Dermis microvascular lymphatic vessel endothelial cell (primary cell): ENCODE measurements at places on chromosomes 6 and 20. TPM values are rescaled to one million over a fixed set of nuclear protein-coding genes. Genes with fewer than 3 reads are reported as not detected.

MMP24 gene
- total RNA-seq, result under 0.01 and 0.13 TPM in 2 replicates

NUS1 gene
- 11.6 and 15.8 TPM in 2 replicates for total RNA-seq

HLA-DRA gene
- under 0.01 TPM in 1 of 2 replicates, not detected in the other for total RNA-seq

SYCP2 gene
- 0.64 and 1.1 TPM in 2 replicates for total RNA-seq

CALHM4 gene
- total RNA-seq, result 0.13 TPM in 1 of 2 replicates, not detected in the other

GRCh38 chr6:109000289-109000688 lies 94.4 kb downstream of the SESN1 start:
- no peak for DNase-seq

- DNase-seq, result no peak
Measured at GRCh38 chr6:88650029-88650619, 313.3 kb downstream of the RNGTT start.

GRCh38 chr6:112620812-112621569 lies 273.9 kb downstream of the RFPL4B start:
- peak; percentile 15 for DNase-seq

- no peak for DNase-seq
Measured at GRCh38 chr6:35036828-35037663, 104.1 kb downstream of the TCP11 start.

DNA sequence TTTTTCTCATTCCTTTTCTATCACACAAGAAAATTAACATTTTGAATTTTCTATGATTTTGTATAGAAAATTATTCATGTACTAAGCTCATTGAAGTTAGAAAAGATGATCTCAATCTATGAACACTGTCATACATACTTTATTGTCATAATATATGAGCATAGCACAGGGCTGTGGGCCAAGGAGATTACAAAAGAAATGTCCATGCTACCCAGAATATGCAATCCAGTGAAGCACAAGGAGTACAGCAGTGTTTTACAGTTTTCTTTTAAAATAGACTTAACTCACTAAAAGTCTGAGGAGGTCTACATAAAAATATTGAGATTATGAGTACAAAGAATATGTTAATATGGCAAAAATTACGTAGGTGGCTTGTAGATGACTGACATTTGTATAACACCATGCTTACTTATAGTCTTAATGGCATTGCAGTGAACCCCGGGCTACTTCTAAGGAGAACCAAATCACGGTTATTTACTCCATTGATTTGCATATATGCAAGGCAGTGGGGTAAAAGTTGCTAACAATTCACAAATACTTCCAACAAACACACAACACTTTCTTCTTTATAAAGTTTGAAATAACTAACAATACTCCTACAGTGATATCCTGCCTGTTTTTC lies 257.1 kb downstream of the BCKDHB start:
- no peak for DNase-seq

DNA sequence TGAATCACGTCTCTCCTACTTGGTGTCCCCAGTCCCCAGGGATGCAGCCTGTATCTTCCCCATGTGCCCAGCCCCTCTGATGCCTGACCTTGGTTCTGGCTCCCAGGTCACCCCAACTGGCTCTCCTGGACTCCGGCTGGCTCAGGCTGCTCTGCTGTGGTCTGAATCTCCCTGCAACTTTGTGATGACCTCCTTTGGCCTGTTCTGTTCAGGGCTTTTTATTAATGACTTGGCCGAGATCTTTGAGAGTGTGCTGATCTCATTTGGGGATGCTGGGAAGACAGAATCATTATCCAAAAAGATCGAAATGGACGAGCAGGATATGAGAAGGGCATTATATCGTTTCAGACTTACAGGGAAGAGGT lies 67.4 kb downstream of the IGF2R start:
- no peak for DNase-seq

DNA sequence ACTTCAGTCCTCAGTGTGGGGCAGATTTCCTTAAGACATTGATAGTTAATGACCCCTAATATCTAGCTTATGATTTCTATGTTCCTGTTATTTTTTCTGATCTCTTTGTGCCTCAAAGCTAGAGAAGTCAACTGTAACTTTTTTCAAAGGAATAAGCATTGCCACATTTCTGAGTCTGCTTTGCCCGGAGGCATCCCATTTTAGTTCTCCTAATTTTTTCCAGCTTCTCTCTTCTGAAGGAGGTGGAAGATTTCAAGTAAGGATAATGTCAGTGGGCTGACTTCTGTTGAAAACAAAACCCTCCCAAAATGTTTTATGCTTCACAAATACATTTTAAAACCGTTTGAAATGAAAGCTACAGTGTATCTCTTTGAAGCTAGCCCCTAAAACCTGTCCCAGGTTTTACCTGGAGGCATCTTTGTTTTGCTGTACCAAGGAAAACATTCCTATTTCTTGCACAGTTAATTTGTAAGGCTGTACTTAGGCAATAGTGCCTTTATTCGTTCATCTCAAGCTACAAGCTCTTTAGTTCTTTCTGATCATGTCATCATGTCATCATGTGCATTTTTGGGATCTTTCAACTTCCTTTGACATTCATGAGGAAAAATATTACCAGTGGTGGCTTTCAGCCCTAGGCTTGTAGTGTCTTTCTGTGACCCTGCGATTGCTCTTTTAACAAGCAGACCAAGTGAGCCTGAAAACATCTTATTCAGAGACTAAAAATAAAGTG lies 45.7 kb downstream of the TSPYL4 start:
- DNase-seq, result no peak

- DNase-seq, result no peak
Measured at GRCh38 chr20:22758815-22759214, 174.4 kb upstream of the FOXA2 start.

DNA sequence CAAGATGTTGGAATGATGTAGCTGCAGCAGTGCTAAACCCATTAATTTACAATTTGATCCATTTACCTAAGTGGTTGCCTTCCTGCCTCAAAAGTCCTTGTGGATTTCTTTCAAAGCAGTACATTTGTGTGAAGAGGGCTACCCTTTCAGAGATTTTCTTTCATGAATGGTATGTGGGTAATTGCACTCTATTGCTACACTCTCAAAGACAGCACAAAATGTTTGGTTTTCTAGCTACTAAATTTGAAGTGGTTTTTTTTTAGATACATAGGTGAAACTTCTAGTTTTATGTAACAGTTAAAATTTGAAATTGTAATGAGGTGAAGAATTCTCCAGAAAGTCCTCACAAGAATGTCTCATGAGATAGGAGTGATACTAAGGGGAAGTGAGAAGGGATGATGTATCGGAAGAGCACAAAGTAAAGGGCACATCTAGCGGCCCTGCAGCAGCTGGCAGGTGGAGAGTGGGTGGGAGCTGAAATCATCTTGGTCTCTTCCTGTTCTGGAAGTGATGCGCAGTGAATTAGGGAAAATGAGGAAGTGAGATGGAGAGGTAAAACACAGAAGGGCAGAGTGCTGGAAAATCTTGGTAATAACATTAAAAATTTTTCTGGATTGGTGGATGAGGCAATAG lies 236.8 kb upstream of the MAN1A1 start:
- DNase-seq, result no peak

- no peak for DNase-seq
Measured at GRCh38 chr20:44247586-44248409, 690 bp downstream of the GDAP1L1 start.

DNA sequence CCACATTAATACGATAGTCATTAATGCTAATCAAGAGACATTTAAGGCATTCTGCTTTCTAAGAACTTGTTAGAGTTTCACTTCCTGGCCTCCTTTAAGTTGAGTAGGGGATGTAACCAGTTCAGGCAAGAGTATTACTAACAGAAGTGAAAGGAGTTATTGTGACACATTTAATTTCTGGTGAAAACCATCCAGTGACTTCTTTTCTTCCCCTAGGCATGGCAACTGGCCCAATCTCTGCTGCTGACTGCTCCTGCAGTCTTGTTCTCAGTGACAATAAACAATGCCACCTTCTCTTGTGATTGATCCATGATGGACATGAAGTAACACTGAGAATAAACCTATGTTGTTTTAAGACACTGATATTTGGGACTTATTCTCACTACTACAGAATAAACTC lies 130.9 kb upstream of the DEFB112 start:
- no peak for DNase-seq

GRCh38 chr20:20695250-20695816 lies 17.1 kb downstream of the RALGAPA2 start:
- peak; percentile 50 for DNase-seq

GRCh38 chr6:166600931-166601330 lies 14.5 kb upstream of the RAMACL start:
- DNase-seq, result no peak

- no peak for DNase-seq
Measured at GRCh38 chr6:169854083-169854725, 102.8 kb downstream of the ERMARD start.

DNA sequence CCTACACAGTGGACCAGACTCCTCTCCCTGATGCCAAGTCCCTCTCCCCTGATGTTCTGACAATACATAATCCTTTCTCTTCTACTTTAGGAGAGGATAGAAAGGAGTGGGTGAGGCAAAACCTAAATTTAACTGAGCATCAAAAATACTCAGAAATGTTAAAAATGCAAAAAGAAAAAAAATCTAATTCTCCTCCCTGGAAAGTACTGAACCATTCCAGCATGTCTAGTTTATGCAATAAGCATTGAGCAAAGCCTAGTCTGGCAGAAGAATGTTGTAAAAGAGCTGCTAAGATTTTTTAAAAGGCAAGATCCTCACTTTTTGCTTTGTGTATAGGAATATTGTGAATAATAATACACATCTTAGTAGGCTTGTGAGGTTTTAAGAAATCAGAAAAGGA lies 116.6 kb upstream of the STXBP5 start:
- DNase-seq, result no peak

GRCh38 chr6:97123112-97123511 lies 159.9 kb downstream of the MMS22L start:
- DNase-seq, result no peak

- DNase-seq, result no peak
Measured at GRCh38 chr20:10954908-10955580, 281.2 kb upstream of the JAG1 start.

DNA sequence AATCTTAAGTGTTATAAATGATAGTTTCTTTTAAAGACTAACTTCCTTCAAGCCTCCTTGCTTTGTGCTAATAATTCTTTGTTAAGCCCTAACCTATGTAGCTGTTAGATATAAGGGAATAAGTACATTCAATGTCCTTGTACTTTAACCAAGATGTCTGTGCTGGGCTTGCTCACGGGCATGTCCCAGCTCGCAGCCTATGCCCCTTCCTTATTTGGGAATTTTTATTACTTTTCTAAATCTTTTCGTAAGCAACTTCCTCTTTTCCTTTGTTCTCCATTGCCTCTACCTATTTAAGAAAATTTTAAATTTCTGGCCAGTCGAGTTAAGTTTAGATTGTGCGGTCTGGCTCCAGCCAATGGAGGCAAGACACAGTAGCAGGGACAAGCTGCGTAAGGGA lies 26.0 kb upstream of the CDK19 start:
- DNase-seq, result no peak

GRCh38 chr6:11828262-11828870 lies 49.8 kb upstream of the ADTRP start:
- no peak for DNase-seq

DNA sequence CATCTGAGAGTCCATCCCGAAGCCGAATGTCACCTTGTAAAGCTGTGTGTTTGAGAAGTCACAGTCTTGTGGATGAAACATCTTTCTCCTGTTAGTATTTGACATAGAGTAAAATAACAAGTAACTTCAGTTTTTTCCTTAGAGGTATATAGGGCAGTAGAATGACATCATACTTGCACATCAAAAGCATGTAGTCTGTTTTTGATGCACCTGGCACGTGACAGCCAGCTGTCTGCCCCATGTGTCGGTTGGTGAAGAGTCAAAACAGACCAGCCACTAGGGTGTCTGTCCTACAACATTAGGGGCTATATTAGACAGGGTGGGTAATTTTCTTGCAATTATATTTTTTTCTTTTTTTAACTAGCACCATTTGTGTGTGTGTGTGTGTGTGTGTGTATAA lies 70.2 kb downstream of the SNX9 start:
- DNase-seq, result no peak

DNA sequence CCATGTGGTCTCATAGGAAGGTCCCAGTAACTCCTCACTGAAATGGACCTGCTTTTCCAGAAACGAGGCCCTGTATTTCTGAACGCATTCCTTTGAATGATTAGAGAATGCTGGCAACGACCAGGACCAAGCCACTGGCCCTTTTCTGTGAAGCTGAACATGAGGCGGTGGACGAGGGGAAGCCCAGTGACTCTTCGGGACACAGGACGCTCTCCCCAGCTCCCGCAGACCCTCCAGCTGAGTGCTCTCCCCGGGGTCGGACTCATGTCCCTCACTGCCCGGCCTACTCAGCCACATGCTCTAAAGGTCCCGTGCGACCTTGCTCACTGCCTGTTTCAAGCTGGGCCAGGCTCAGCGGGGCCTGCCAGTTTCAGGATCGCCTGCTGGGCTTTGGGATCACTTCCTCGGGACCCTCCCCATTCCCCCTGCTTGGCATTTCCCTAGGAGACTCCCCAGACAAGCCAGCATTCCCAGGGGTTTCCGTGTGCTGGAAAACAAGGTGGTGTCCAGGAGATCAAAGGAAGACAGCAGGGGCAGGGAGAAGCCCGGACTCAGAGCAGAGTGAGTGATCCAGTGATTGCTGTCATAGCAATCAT lies 2.6 kb upstream of the CST9 start:
- DNase-seq, result no peak

DNA sequence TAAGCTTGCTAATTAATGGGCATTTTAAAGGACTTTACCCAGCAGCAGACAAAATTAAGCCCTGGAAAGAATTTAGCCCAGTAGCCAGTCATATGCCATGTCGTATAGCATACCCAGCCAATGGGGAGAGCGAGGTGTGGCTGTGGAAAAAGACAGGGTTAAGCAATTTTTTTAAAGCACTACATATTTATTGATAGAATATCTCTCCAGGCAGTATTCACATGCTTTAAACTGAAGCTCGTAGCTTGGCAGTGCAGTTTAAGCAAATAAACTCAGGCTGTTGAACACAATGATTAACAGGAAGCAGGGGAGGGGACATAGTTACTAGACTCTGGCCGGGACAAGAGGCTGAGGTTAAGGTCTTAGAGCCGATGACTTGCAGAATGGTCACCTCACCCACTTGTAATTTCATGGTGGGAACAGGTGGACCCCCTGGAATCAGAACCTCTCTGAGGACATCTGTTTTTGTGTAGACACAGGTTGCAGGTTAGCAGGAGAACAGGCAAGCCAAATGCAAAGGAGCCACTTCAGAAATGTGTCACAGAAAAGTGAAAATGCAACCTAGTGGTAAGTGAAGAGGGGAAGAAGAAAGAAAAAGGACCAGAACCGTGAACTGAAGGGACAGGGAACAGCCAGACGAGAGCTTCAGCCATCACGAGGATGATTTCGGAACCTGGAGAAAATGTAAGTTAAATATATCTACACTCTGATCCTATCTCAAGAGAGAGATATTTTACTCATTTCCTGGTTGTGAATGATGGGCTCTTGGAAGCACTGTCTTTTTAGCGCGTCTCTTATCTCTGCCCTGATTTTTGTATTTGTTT lies 7.2 kb downstream of the GCNT2 start:
- peak; percentile 90 for DNase-seq

- no peak for DNase-seq
Measured at GRCh38 chr20:47688385-47689381, 96.6 kb downstream of the SULF2 start.

GRCh38 chr20:41078329-41078728 lies 49.7 kb downstream of the TOP1 start:
- DNase-seq, result peak; percentile 71
